ENCODE measurements at places on chromosomes 1 and 21.

DNA sequence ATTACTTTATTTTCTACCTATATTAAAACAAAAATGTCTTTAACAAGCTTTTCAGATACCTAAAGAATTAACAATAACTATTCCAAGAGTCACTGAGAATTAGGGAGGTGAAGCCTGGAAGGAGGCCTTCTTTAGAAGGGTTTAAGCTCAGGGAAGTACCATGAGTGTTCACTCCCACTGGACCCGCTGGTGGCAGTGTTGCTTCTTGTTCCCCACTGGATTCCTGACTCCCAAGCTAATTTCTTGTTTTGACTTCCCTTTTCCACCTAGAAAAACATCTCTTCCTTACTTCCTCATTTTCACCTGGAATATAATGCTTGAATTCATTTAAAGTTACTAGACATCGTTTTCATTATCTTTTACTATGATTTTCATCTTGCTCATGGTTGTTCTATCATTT lies 264.2 kb downstream of the HMCN1 start:
- DNase-seq = no peak
- no peak overlapping the region for H3K27ac ChIP-seq
- H3K4me3 ChIP-seq = no peak overlapping the region
- no peaks in the 10 kb centered on the region for H3K27me3 ChIP-seq
- H3K36me3 ChIP-seq = peaks cover 3% of the 10 kb centered on the region

DNA sequence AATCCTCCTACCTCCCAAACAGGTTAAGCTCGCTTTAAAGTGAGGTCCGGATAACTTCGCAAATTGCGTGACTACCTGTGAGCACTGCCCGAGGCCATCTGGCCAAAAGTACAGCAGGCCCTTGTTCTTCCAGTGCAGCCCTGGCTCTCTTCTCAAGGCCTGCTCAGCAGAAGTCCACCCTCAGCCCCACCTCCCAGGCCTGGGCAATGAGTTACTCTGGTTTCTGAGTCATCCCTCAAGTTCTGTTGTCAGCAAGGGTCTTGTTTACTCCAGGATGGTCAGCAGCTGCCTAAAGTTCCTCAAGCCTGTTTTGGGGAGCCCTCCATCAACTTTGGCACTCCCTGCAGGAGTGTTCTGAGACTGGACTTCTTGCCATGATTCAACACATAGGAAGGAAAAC lies 101.7 kb downstream of the BCAR3 start:
- H3K4me1 ChIP-seq = peaks cover 29% of the 10 kb centered on the region
- peak overlapping the region; percentile 62 for H3K27ac ChIP-seq
- H3K36me3 ChIP-seq = peaks cover 67% of the 10 kb centered on the region
- H3K27me3 ChIP-seq = no peaks in the 10 kb centered on the region
- H3K4me3 ChIP-seq = no peak overlapping the region

DNA sequence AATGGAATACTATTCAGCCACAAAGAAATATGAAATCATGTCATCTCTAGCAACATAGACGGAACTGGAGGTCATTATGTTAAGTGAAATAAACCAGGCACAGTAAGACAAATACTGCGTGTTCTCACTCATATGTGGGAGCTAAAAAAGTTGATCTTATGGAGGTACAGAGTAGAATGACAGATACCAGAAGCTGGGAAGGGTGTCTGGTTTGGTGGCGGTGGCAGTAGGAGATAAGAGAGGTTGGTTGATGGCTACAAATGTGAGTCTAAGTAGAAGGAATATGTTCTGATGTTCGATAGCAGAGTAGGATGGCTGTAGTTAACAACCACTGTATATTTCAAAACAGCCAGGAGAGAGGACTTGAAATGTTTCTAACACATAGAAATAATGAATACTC lies 121.6 kb downstream of the PLPPR4 start:
- no peak overlapping the region for H3K4me3 ChIP-seq
- no peaks in the 10 kb centered on the region for H3K36me3 ChIP-seq
- H3K27ac ChIP-seq = no peak overlapping the region
- no peaks in the 10 kb centered on the region for H3K27me3 ChIP-seq
- DNase-seq = no peak

DNA sequence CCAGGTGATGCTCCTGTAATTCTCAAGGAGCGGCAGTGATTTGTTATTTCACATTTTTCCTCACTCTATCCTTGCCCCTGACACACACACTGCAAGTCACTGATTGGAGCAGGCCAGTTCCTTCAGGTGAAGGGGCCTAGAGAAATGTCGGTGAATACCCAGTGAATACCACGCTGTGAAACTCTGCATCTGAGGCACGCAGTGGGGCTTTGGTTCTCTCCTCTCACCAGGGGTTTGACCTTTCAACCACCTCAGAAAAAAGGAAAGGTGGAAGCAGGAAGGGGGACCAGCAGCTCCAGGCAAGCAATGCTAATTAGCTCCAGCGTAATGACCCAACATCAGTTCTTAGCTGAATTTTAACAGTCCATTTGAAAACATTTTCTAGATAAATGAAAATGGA lies 532 bp upstream of the FAM177B start:
- H3K27ac ChIP-seq = no peak overlapping the region
- no peaks in the 10 kb centered on the region for H3K4me1 ChIP-seq
- no peak for DNase-seq

GRCh38 chr1:192735298-192735915 lies 73.4 kb upstream of the RGS2 start:
- no peak overlapping the region for H3K4me3 ChIP-seq
- H3K4me1 ChIP-seq = no peaks in the 10 kb centered on the region
- no peaks in the 10 kb centered on the region for H3K36me3 ChIP-seq
- H3K27ac ChIP-seq = no peak overlapping the region

DNA sequence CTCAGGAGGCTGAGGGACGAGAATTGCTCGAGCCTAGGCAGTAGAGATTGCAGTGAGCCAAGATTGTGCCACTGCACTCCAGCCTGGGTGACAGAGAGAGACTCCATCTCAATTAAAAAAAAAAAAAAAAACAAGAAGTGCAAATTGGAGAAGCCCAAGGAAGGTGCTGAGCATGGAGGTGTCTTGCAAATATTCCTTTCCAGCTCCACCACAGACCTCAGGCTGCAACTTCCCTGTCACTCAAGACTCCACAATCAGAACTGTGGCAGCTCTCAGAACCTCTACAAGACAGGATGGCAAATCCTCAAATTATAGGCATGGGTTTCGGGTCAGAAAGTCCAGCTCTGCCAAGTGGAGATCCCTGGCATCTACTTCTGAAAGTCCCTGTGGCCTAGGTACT lies 104.4 kb upstream of the TIAM1 start:
- H3K36me3 ChIP-seq = no peaks in the 10 kb centered on the region
- H3K4me3 ChIP-seq = no peak overlapping the region
- no peaks in the 10 kb centered on the region for H3K4me1 ChIP-seq

GRCh38 chr1:110125810-110126209 lies 13.6 kb downstream of the UBL4B start:
- H3K36me3 ChIP-seq = no peaks in the 10 kb centered on the region
- peaks cover 22% of the 10 kb centered on the region for H3K27me3 ChIP-seq
- H3K4me3 ChIP-seq = no peak overlapping the region
- no peak overlapping the region for H3K27ac ChIP-seq
- peaks cover 7% of the 10 kb centered on the region for H3K4me1 ChIP-seq

DNA sequence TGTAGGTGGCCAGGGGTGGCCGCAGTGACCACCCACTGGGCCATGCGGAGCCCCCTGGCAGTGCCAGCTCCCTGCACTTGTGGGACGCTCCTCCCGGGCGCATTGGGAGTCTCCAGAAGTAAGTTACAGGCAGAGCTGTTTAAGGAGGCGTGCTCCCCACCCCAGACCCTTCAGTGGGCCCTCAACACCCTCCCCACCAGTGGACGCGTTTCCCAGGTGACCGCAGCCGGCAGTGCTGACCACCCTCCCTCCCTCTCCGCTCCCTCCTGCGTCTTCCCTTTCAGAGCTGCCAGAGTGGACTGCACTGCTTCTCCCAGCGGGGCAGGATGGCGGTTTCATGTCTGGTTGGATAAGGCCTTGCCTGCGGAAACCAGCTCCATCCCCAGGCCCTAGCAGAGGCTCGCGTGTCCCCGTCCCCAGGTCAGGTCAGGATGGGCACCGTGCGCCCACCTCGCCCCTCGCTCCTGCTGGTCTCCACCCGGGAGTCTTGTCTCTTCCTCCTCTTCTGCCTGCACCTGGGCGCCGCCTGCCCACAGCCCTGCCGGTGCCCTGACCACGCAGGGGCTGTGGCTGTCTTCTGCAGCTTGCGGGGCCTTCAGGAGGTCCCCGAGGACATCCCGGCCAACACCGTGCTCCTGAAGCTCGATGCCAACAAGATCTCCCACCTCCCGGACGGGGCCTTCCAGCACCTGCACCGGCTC lies 1.1 kb downstream of the LRRC3 start:
- H3K36me3 ChIP-seq = no peaks in the 10 kb centered on the region
- peaks cover 6% of the 10 kb centered on the region for H3K4me1 ChIP-seq
- DNase-seq = no peak

DNA sequence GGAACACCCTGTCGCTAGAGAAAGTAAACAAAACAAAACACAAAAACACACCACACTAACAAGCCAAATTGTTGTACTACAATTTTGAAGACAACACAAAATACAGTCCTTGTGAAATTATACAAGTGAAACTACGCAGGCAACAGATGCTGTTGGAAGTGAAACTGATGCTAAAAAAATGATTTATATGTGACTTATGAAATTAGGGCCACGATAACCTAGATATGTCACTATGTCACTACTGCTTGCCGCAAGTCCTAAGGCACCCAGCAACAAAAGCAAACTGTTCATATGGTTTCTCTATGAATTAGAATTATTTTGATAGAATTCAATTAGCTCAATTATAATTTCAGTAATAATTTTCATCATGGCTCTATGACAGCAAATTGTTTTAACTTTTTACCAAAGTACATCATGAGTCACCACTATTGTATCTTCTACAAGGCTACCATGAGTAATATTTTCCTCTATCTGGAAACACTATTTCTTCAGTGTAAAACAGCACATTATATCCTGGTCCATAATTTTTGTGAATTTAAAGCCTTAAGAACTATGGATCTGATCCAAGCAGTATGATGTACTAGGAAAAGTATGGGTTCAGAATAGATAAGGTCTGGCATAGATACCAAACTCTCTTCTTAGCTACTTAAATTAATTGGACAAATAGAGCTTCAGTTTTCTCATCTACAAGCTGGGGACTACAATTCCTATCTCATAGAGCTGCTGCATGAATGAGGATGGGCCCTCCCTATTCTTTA lies 216.3 kb downstream of the COL11A1 start:
- no peaks in the 10 kb centered on the region for H3K27me3 ChIP-seq
- no peak for DNase-seq
- no peaks in the 10 kb centered on the region for H3K4me1 ChIP-seq

DNA sequence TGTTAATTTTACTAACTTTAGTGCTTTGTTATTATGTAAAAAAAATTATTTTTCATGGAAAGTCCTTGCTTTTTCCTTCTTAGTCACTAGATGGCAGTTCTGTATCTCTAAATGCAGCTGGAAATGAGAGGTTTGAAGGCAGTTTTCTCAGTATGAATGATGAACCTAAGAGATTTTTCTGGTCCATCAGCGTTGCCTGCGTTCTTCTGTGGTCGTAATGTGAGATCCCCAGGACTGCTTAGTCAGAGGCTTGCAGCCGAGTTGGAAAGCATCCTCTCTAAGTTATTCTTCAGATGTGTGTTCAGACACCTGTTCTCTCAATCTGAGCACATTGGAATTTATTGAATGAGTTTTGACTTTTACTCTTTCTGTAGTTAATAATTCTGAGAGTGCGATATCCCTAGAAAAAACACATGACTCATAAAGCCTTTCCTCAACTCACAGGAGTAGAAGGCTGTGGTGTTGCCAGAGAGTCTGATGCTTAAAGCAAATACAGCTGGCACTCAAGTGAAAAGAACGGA lies 99.3 kb downstream of the FMN2 start:
- H3K4me3 ChIP-seq = no peak overlapping the region
- no peaks in the 10 kb centered on the region for H3K27me3 ChIP-seq
- H3K4me1 ChIP-seq = no peaks in the 10 kb centered on the region

GRCh38 chr21:43935711-43936110 lies 70.7 kb downstream of the AGPAT3 start:
- DNase-seq = no peak
- peaks cover 33% of the 10 kb centered on the region for H3K4me1 ChIP-seq
- H3K36me3 ChIP-seq = no peaks in the 10 kb centered on the region
- H3K4me3 ChIP-seq = no peak overlapping the region
- H3K27ac ChIP-seq = peak overlapping the region; percentile 38

GRCh38 chr1:177847843-177848242 lies 122.0 kb downstream of the SEC16B start:
- no peak for DNase-seq
- no peak overlapping the region for H3K27ac ChIP-seq
- H3K36me3 ChIP-seq = no peaks in the 10 kb centered on the region
- no peak overlapping the region for H3K4me3 ChIP-seq
- no peaks in the 10 kb centered on the region for H3K27me3 ChIP-seq

GRCh38 chr1:87588495-87588894 lies 259.8 kb downstream of the LMO4 start:
- H3K27me3 ChIP-seq = no peaks in the 10 kb centered on the region
- H3K4me3 ChIP-seq = no peak overlapping the region
- no peaks in the 10 kb centered on the region for H3K36me3 ChIP-seq

DNA sequence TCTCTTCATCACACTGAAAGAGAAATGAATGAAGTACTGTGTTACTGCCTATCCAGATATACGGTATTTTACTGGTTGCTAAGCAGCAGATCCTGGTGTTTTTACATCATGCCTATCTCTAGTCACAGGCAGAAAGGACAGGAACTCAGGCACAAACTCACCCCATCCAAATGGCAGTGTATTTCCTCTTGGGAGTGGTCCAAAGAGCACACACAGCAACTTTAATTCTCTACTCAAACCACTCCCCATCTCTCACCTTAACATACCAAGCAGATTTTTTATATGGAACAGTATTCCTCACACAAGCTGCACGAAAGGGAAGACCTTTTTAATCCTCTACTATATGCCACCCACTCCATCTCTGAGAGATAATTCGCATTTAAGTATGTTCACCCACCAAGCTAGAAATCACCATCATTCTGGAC lies 27.3 kb downstream of the EIF4G3 start:
- no peak for DNase-seq
- H3K4me1 ChIP-seq = peaks cover 11% of the 10 kb centered on the region
- no peaks in the 10 kb centered on the region for H3K27me3 ChIP-seq
- no peak overlapping the region for H3K4me3 ChIP-seq
- H3K27ac ChIP-seq = peak overlapping the region; percentile 76

GRCh38 chr1:113930499-113931161 lies 1.5 kb downstream of the HIPK1 start:
- DNase-seq = no peak
- no peaks in the 10 kb centered on the region for H3K36me3 ChIP-seq
- no peaks in the 10 kb centered on the region for H3K27me3 ChIP-seq
- peaks cover 54% of the 10 kb centered on the region for H3K4me1 ChIP-seq
- peak overlapping the region; percentile 91 for H3K27ac ChIP-seq

- no peaks in the 10 kb centered on the region for H3K4me1 ChIP-seq
- H3K27me3 ChIP-seq = no peaks in the 10 kb centered on the region
- DNase-seq = no peak
- no peaks in the 10 kb centered on the region for H3K36me3 ChIP-seq
- no peak overlapping the region for H3K4me3 ChIP-seq
- no peak overlapping the region for H3K27ac ChIP-seq
These were observed 17.0 kb downstream of the LHX4 start for GRCh38 chr1:180247061-180247460.

GRCh38 chr1:86998727-86999126 lies 84.3 kb downstream of the HS2ST1 start:
- no peak for DNase-seq
- H3K27me3 ChIP-seq = no peaks in the 10 kb centered on the region
- H3K36me3 ChIP-seq = no peaks in the 10 kb centered on the region
- no peak overlapping the region for H3K27ac ChIP-seq

GRCh38 chr1:8879922-8880676 lies 1.6 kb upstream of the ENO1 start:
- H3K27me3 ChIP-seq = no peaks in the 10 kb centered on the region
- no peak for DNase-seq
- H3K4me1 ChIP-seq = peaks cover 32% of the 10 kb centered on the region

All from heart left ventricle (tissue), 16 donors.